WTC11 (cell line): ENCODE measurements at places on chromosomes 3 and 15. TPM values are rescaled to one million over a fixed set of nuclear protein-coding genes. Genes with fewer than 3 reads are reported as not detected.

Gene ZXDC
- 32.9 to 34.7 TPM (median 33.4 TPM) in 3 replicates for total RNA-seq

- no peaks in the 10 kb centered on the region for H3K4me1 ChIP-seq
- H3K27me3 ChIP-seq, result no peaks in the 10 kb centered on the region
- DNase-seq, result no peak
- no peak overlapping the region for H3K27ac ChIP-seq
- H3K4me3 ChIP-seq, result no peak overlapping the region
Observed at GRCh38 chr3:112979244-112979832, 4.4 kb upstream of the CD200R1 start.

GRCh38 chr3:142027300-142027699 lies 122.0 kb downstream of the TFDP2 start:
- DNase-seq, result no peak
- H3K4me1 ChIP-seq, result peaks cover 24% of the 10 kb centered on the region
- H3K36me3 ChIP-seq, result peaks cover 7% of the 10 kb centered on the region

DNA sequence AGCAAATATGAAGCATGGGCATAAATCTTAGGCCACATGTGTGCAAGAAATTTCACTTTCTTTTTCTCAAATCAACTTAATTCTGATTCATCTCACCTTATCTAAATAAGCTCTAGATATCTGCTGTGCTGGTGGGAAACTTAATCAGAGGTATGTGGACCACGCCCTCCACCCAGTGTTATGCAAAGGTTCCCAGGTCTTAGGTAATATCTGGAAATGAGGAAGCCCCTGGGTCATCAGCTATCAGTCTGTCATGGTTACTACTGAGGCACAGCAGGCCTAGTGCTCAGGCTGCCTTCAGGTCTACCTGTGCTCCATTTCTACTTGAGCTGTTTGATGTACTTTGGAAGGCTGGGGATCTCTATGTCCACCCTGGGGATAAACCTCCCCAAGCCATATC lies 134.4 kb upstream of the KCNH8 start:
- H3K27me3 ChIP-seq, result no peaks in the 10 kb centered on the region
- H3K36me3 ChIP-seq, result no peaks in the 10 kb centered on the region
- no peak overlapping the region for H3K4me3 ChIP-seq
- H3K4me1 ChIP-seq, result peaks cover 24% of the 10 kb centered on the region
- H3K27ac ChIP-seq, result peak overlapping the region; percentile 31; the same call in 1 of the 2 replicates
